ENCODE measurements at places on chromosomes 13 and 19.

- DNase-seq, result no peak
Measured at GRCh38 chr19:8451885-8452284, 7.1 kb downstream of the HNRNPM start.

DNA sequence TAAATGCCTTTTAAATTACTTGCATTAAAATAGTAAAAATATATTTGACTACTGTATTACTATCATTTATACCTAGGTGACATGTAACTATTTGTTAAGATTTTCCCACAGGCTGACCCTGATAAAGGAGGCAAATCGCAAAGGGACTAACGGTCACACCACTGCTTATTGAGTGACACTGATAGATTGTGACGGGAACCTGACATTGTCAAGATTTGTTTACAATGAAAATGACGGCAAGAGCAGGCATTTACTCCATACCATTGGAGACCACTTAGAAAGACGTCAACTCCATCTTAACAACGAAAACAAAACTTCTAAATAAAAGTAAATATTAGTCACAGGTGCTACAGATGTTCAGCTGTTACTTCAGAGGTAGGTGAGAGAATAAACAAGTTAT is 289.0 kb downstream of the DACH1 start:
- DNase-seq, result no peak

DNA sequence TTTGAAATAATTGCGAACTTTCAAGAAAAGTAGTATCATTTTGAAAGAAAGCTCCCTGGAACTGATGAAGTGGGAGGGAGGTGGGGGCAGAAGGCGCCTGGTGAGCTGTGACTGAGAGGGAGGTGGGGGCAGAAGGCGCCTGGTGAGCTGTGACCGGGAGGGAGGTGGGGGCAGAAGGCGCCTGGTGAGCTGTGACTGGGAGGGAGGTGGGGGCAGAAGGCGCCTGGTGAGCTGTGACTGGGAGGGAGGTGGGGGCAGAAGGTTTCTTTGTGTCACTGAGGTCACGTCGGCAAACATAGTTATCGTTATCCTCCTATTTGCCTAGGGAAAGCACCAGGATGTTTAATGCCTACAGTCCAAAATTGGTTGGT is 24.2 kb downstream of the C2CD4C start:
- no peak for DNase-seq

GRCh38 chr19:397321-397720 is 11.6 kb downstream of the C2CD4C start:
- DNase-seq, result no peak

- DNase-seq, result no peak
Measured at GRCh38 chr19:35673121-35673804, 6.9 kb downstream of the UPK1A start.

DNA sequence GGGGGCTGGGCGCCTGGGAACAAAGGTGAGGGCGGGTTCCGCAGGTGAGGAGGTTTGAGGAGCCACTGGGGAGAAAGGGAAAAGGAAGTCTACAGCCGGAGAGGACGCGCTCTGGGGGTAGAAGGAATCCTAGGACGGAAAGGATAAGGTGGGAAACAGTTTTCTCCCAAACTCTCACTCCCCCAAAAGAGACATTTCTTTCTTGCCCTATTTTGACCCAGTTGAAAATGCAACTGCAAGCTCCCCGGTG is 651 bp upstream of the POLR1D start:
- DNase-seq, result no peak

DNA sequence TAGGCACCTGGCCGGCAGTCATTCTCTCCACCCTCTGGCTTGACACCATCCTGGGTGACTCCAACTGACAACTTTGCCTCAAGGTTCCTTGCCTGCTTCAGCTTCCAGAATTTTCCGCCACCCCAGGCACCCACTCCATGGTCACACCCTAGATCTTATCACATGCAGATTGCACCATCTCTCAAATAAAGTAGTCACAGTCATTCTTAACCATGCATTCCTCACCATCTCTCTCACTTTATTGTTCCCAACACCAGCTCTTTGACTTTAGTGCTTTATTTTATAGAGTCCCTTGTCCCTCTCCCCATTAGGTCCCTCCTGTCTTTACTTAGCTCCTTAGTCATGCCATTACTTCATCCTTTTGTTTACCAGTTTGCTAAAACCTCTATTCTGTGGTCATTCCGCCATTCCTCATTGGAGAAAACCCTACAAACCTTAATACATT is 351.7 kb downstream of the SPRY2 start:
- no peak for DNase-seq

DNA sequence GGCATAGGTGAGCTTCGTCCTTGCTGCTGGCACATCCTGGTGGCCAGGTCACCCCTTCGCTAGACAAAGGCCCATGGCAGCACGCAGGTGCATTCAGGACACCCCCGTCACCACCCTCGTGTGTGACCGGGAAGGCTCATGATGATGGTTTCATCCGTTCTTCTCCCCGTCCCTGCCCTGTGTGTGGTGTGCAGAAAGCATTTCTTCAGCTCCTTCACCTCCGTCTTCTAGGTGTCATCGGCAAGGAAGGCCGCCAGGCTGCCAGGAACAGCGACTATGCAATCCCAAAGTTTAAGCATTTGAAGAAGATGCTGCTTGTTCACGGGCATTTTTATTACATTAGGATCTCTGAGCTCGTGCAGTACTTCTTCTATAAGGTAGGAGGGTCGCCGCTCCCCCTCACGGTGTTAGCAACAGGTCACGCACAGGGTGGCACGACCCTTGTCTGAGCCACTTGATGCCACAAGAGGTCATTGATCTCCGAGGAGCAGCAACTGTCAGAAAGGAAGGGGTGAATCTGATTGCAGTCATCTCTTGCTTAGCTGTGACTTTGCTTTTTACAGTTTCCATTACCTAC is 111.0 kb upstream of the MCF2L start:
- no peak for DNase-seq

DNA sequence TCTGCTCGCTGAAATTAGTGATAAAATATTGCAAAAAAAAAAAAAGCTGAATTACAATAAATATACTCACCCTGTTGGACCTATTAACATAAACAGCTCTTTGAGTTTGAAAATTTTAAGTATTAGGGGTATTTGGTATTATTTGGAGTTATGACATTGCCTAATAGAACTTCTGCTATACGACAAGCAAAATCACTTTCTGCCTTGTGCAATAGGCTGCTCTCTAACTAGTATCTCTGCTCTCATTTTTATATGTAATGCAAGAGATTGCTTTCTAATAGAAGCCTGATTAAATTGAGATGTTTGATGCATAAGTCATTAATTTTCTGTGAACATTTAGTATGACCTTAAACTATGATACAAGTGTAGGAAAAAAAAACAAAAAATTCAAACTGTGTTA is 5.3 kb downstream of the RGS9BP start:
- no peak for DNase-seq

DNA sequence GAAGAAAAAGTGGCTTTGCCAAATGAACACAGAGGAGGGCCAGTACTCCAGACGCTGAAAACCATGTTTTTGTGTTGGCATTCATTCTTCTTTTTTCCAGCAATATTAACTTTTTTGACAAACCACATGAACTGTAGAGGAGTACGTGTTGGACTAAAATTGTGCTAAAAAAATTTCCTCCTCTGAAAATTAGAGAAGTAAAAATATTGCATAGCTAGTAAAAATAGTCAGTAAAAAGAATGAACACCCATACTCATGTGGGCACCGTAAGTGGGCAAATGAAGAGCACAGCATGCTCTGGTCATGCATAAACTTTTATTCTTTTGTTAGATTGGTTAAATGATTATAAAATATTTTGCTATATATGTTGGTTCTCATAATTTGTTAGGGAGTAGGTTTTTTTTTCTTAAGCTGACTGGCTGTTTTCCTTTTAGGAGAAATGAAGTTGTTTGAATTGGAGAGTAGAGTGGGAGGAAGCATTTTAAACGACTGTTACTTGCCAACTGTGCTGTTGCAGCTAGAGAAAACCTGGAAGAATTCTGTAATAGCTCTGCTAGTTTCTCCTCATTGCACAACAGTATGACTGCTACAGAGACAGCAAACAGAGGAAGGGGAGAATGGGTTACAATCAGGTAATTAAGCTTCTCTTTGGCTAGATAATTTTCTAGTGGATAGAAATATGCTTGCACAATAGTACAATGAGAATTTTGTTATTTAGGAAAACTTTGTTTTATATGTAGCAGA is 222.4 kb downstream of the KCTD12 start:
- no peak for DNase-seq

- DNase-seq, result no peak
Measured at GRCh38 chr13:35782793-35783192, 306.3 kb upstream of the MAB21L1 start.

DNA sequence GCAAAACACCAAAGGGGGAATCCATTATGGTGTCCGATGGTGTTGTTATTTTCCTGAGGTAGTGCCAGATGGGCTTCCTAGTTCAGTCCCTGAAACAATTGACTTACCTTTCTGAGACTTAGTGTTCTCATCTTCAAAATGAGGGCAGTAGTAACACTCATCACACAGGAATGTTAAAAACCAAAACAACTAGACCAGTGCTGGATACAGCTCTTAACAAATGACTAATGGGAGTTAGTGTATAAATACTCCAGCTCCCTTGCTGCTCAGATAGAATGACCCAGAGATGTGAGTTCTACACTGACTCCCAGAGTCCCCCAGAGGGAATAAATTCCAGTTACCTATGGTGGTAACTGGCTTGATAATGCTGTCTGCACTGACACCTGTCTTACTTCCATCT is 49.9 kb downstream of the MBD3L2B start:
- DNase-seq, result no peak

DNA sequence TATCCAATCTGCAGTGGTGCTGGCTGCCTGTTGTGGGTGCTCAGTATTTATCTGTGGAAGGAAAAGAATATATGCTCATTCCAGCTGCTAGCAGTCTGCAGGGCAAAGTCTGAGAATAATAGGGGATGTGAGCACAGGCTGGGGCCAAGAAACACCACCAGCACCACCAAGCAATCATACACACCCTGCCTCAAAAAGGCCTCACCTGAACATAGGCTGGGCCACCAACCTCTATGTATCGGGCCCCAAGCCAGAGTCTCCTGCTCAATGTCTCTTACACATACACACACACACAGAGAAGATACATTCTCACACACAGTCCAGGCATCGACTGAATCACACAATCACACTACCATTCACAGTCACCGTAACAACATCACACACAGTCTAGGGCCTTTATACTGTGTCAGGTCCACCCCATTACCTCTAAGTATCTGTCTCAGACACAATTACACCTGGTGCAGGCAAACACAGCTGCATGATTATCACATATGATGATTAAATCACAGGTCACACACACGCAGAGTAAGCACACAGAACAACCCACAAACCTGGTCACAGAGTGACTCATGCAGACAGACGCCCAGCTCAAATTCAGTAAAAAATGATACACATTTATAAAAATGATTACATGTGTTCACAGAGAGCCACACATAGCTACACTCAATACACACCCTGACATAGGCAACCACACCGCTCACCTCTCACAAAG is 1.3 kb upstream of the ZSCAN22 start:
- DNase-seq, result no peak

GRCh38 chr19:6099033-6099432 is 11.3 kb downstream of the RFX2 start:
- DNase-seq, result no peak

GRCh38 chr13:30376426-30377311 is 45.6 kb upstream of the UBE2L5 start:
- no peak for DNase-seq

- DNase-seq, result no peak
Measured at GRCh38 chr19:47598407-47599349, 10.3 kb upstream of the BICRA start.

DNA sequence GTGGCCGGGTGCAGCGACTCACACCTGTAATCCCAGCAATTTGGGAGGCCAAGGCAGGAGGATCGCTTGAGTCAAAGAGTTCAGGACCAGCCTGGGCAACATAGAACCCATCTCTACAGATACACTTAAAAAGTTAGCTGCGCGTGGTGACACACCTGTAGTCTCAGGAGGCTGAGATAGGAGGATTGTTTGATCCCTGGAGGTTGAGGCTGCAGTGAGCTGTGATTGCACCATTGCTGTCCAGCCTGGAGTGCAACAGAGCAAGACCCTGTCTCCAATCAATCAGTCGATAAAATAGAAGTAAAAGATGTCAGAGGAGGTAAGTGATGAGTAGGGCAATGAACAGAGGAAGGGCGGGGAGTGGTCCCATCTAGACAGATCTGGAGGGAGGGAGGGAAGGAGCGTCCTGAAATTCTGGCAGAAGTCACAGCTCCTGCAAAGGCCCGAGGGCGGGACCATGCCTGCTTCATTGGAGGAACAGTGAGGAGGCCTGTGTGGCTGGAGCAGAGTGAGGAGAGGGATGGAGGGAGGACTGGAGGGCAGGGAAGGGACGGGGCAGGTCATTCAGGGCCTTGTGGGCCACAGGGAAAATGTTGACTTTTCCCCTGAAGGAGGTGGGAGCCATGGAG is 9.7 kb downstream of the SMIM24 start:
- no peak for DNase-seq

- DNase-seq, result no peak
Measured at GRCh38 chr19:36508325-36508724, 19.0 kb upstream of the ZNF566 start.

DNA sequence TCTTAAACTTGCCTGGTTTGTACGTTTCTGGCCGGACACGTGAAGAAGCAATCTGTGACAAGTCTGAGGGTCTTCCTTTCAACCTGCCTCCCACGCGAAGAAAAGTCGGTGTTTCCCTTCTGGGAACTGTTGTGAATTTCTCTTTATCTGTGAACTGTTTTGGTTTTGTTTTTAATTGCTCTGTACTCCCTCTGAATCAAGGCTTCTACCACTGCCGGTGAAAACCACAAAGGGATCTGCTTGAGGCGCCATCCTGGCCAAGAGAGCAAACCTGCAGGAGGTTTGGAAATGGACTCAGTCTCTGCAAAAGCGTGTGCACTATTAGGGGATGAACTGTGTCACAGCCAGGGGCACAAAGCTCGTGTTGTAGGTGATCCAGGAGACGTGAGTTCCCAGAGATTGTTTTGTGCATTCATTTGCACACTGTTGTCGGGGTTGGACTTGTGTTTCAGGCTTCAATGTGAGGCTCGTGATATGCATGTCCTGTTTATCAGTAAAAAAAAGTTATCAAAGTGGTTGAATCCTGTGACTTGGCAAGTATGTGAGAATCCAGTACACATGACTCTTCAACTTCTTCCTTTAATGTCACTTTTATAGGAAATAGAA is 9.7 kb downstream of the SIGLEC8 start:
- DNase-seq, result no peak

GRCh38 chr13:62932256-62932883 is 1516.7 kb upstream of the PCDH20 start:
- no peak for DNase-seq

GRCh38 chr13:20340136-20340758 is 108.1 kb upstream of the GJB6 start:
- peak; percentile 89 for DNase-seq

All from vagina (tissue), 2 donors.